ENCODE measurements at places on chromosomes 5 and 9. TPM values are rescaled to one million over a fixed set of nuclear protein-coding genes. Genes with fewer than 3 reads are reported as not detected.

DNA sequence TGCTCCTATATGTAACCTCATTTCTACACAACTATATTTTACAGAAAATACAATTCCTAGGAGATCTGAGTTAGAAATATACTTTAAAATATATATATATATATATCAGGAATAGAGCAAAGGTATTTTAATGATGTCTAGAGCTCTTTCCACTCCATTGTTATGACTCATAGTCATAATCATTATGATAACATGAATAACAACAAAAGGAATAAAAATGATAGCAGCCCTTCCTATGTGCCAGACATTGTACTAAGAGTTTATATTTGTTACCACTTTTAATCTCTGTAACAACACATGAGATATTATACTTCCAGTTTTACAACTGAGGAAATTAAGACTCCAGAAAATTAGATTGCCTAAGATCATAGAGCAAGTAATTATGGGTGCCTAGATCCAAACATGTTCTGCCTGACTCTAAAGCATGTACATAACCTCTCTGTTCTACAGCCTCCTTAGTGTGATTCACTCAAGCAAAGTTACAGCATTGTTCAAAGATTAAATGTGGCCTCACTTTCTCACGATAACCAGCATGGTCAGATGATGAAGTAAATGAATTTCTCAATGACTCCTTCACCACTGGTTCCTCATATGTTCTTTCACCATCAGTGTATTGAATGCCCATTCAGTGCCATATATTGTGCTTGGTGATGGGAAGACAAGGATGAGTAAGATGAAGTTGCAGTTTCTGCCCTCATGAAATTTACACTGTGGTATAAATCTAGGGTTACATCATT is 452.1 kb downstream of the EFNA5 start:
- no peaks in the 10 kb centered on the region for H3K27me3 ChIP-seq
- H3K4me3 ChIP-seq = no peak overlapping the region
- no peak for DNase-seq
- H3K27ac ChIP-seq = no peak overlapping the region

DNA sequence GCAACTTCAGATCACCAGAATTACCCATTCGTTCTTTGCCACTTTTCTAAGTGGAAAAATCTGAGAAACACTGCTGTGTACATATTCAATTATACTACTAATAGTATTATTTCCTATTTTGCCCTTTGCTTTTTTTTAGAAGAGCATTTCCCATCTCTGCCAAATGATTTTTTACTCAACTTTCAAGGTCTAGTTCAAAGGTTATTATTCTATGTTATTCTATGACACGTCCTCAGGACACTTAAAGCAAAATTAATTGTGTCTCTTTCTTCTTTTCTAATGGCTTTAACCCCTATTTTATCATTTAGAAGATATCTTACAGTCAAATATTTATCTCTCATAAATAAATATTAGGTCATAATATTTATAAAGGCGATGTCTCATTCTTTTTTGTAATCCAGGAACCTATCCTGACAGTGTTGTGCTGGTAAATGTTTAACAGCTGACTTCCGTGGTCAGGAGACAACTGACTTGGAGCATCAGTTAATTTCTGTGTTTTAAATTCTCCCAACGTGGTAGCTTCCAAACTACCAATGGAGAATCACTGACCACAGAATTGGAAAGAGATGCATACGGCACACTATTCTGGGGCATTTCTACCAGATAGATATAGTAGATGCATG is 375.2 kb downstream of the ARRDC3 start:
- H3K27ac ChIP-seq = no peak overlapping the region
- no peak overlapping the region for H3K4me3 ChIP-seq
- no peaks in the 10 kb centered on the region for H3K27me3 ChIP-seq

DNA sequence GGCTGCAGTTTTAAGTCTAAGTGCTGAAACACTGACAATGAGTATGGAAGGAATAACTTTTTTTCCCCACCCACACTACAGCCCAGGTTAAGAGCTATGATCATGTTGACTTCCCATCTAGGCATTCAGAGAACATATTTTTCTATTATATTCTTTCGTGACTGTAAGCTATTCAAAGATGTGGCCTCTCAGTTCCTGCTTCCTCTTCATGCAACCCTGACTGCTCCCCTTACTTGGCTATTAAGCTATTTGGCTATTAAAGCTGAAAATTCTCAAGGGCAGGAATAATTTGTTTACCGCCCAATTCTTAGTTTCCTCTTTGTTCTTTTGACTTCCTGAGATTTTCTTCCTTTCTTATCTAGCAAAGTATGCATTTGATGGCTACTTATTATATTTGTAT is 18.6 kb upstream of the ALDH1A1 start:
- no peak overlapping the region for H3K27ac ChIP-seq
- no peaks in the 10 kb centered on the region for H3K36me3 ChIP-seq
- no peak for DNase-seq
- H3K4me3 ChIP-seq = no peak overlapping the region
- no peaks in the 10 kb centered on the region for H3K4me1 ChIP-seq

DNA sequence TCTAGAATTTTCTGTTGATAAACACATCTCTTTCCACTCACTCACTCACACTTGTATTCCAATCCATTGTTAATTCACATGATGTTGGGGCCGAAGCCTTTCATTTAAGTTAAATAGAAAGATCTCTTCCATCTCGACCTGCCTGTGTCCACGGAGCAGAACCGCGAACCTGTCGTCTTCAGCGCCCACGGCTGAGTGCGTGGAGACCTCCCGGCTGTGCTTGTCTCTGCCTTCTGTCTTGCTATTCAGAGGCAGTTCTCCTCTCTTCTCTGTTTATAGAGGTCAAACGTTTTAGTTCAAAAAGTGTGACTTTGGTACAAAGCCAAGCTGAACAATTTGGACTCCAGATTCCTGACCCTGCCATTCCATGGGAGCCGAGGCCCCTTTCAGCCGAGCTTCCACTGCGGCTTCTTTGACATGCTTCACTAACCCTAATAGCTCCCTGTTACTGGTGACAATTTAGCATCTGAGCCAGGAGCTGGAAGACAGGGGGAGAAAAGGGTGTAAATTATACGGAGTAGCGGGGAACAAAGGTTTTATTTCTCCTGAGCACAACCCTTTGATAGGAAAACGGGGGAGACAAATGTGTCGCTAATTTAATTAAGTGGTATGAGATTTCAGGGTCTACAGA is 314.4 kb upstream of the IRX4 start:
- no peaks in the 10 kb centered on the region for H3K27me3 ChIP-seq
- no peaks in the 10 kb centered on the region for H3K4me1 ChIP-seq
- H3K27ac ChIP-seq = no peak overlapping the region
- no peak overlapping the region for H3K4me3 ChIP-seq
- DNase-seq = no peak

- no peak overlapping the region for H3K4me3 ChIP-seq
- H3K4me1 ChIP-seq = no peaks in the 10 kb centered on the region
- H3K36me3 ChIP-seq = no peaks in the 10 kb centered on the region
- peaks cover 49% of the 10 kb centered on the region for H3K27me3 ChIP-seq
- no peak overlapping the region for H3K27ac ChIP-seq
- no peak for DNase-seq
These were observed 53.3 kb downstream of the NSUN2 start for GRCh38 chr5:6579535-6579934.

DNA sequence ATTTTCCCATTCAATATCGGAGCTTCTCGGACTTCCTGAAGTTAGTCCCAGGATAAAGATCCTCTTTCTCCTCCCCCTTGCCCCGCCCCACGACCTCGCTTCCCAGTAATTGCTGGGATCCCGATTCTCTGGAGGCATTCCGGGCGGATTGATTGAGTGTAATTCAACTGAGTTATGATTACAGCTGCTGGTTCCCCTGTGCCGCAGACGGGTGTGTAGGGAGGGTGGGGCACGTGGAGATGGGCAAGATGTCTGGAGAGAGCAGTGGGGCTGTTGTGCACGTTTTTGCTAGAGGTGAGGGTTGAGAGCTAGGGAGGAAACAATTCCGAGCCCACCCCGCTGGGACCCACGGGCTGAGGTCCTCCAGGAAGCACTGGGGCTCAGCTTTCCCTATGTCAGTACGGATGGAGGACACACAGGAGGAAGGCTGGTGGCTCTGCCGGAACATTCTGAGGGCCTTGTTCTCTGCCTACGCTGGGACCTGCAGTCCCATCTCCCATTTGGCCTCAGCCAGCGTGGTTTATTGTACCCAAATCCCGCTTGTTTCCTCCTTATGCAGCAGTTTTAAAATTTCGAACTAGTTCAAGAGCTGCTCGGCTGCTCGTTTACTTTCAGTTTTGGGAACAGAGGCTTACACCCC is 2.4 kb upstream of the DMRT2 start:
- DNase-seq = no peak
- peaks cover 100% of the 10 kb centered on the region for H3K27me3 ChIP-seq
- H3K4me3 ChIP-seq = peak overlapping the region; percentile 49
- no peaks in the 10 kb centered on the region for H3K36me3 ChIP-seq
- no peak overlapping the region for H3K27ac ChIP-seq

DNA sequence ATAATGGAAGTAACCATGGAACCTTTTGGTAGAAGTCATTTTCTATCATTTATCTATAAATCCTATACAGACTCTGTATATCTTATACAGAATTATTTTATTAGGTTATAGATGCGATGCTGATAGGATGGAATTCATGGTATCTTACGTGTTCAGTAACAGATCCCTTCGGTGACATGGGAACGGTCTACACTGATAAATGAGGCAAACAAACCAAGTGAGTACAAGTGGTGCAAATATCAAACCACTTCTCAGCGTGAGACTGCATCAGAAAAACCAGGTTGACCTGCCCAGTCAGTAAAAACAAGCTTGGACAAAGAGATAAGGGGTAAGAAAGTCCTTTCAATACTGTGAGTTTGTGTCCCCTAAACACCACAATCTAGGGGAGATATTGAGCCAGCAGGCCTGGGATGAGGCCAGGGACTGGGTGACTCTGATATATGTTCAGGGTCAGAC is 215.5 kb downstream of the GAPVD1 start:
- H3K4me1 ChIP-seq = peaks cover 30% of the 10 kb centered on the region
- no peak overlapping the region for H3K4me3 ChIP-seq
- no peaks in the 10 kb centered on the region for H3K27me3 ChIP-seq
- no peak for DNase-seq
- no peaks in the 10 kb centered on the region for H3K36me3 ChIP-seq

Gene MEIKIN
- not detected for total RNA-seq

DNA sequence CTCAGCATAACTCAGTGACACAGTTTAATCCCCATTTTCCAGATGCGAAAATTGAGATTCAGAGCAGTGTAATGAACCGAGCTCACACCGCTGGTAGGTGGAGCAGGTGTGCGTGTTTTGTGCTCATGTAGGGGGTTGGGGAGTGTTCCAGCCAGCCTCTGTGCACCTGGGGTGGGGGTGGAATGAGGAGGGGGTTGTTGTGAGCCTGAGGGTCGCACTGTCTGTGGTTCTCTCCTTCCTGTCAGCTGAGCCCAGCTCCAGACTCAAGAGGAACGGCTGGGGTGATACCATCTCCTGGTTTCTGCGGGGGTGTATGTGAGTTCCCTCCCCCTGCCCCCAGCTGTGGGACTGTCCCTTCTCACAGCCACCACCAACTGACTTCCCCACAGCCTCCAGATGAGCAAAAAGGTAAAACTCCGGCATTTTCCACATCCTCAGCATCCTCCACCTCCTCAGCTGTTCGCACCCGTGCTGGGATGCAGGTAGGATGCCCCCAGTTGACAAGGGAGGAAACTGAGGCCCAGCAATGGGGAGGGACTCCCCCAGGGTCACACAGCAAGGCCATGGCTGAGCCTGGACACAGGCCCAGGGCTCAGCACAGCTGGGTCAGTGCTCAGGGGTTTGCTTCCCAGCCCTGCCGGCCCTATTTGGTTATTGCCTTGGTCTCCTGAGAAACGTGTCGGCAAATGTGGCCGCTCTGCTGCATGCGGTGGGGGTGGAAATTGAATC is 2.1 kb downstream of the SH2D3C start:
- H3K4me1 ChIP-seq = peaks cover 19% of the 10 kb centered on the region
- H3K27ac ChIP-seq = peak overlapping the region; percentile 30
- peak; percentile 73 for DNase-seq
- H3K4me3 ChIP-seq = peak overlapping the region; percentile 43

DNA sequence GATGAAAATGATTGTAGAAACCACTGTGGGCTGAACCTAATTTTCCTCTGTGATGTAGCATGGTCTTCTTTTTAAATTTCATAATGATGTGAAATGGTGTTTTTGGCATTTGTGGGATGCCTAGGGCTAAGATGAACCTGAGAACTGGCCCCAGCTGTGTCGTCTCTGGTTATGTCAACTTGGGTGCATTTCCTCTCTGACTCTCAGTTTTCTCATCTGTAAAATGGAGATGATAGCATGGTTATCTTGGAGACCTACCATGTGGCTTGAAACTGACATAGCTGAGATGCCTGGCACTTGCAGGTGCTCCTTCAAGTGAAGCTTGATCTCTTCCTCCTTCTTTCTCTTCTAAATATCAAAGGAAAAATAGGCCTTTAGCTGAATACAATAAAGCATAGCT is 77.8 kb downstream of the BOD1 start:
- H3K4me1 ChIP-seq = no peaks in the 10 kb centered on the region
- H3K36me3 ChIP-seq = no peaks in the 10 kb centered on the region
- DNase-seq = no peak
- no peaks in the 10 kb centered on the region for H3K27me3 ChIP-seq
- no peak overlapping the region for H3K4me3 ChIP-seq

Gene QSOX2
- total RNA-seq = 13.1 TPM

DNA sequence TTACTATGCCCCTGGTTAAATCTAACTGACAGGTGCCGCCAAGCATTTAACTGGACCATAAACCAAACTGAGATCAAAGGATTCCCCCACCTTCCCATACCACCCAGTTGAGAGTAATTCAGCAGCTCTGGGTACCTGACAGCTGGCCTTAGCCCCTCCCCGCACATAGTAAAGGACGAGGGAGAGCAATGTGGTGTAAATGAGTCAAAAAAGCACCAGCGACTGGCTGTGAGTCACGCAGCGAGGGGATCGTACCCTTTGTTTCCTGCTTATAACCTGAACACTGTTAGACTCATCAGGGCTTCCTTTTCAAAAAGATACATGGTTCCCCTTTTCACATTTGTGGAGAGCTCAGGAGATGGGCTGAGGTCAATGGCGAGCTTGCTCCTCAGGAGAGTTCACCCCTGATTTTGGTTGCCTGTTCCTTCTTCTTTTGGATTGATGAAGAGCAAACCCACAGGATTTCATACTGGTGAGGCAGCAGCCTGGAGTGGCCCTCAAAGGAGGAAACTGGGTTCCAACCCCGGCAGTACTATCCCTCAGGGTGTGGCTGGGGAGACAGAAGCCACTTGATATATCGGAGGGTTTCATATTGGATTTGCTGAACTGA is 71.5 kb downstream of the ANKRD33B start:
- no peaks in the 10 kb centered on the region for H3K27me3 ChIP-seq
- H3K4me3 ChIP-seq = no peak overlapping the region
- no peak for DNase-seq
- peaks cover 7% of the 10 kb centered on the region for H3K4me1 ChIP-seq
- no peak overlapping the region for H3K27ac ChIP-seq
- H3K36me3 ChIP-seq = no peaks in the 10 kb centered on the region

DNA sequence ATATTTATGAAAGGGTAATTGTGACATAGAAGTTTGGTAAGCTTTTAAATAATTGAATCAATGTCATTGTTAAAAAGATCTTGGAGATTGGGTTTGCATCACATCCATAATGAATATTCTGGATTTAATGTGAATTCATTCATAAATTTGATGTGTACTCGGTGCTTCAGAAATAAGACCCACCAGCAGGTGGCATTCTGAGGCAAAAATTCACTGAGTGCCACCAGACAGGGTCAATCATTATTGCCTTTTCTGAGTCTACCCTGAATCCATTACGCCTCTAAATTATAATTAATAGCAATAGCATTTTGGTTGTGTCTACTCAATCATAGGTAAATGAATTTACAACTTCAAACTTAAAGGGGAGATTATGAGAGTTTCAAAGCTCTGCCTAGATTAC is 1.0 kb downstream of the TRPC7 start:
- no peak for DNase-seq
- H3K27me3 ChIP-seq = no peaks in the 10 kb centered on the region
- no peak overlapping the region for H3K27ac ChIP-seq
- no peaks in the 10 kb centered on the region for H3K4me1 ChIP-seq
- H3K4me3 ChIP-seq = no peak overlapping the region
- H3K36me3 ChIP-seq = no peaks in the 10 kb centered on the region

Gene SLC36A1
- total RNA-seq = 9.6 TPM

Data from upper lobe of right lung (tissue), 1 donor.